ENCODE measurements at places on chromosomes 11 and 22. TPM values are rescaled to one million over a fixed set of nuclear protein-coding genes. Genes with fewer than 3 reads are reported as not detected.

Gene MYRF
- 0.27 TPM for total RNA-seq

- no peak for DNase-seq
These were observed 15.4 kb downstream of the XRCC6 start for GRCh38 chr22:41636467-41636866.

- no peak for DNase-seq
These were observed 2.0 kb upstream of the ZNF195 start for GRCh38 chr11:3380706-3381545.

DNA sequence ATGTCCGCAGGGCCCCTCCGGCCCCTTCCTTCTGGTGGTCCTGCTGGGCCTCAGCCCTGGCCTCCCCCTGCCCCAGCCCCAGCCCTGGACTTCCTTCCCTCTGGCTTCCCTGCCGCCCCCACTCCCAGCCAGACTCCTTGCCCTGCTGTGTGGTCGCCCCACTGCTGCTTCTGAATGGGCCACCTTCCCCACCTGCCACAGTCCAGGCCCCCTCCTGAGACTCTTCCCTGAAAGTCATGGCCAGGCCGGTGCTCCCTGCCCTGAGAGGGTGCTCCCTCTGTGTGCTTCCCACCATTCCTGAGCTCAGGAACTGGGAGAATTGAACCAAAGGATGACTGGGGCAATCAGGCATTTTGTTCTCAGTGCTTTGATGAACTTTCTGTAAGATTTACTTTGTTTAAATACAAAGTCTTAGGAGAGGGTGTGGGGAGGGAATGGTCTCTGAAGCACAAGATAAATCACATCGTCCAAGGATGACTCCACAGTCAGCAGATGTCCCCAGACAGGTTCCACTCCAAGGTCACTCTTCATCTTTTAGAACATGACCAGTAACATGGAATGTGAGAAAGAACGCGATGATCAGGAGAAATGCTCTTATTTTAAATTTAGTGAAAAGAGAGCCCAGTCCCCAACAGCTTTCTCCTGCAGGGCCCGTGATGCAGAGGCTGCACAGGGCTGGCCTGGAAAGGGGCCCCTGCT, 774 bp downstream of the APOBEC3D start:
- no peak for DNase-seq

DNA sequence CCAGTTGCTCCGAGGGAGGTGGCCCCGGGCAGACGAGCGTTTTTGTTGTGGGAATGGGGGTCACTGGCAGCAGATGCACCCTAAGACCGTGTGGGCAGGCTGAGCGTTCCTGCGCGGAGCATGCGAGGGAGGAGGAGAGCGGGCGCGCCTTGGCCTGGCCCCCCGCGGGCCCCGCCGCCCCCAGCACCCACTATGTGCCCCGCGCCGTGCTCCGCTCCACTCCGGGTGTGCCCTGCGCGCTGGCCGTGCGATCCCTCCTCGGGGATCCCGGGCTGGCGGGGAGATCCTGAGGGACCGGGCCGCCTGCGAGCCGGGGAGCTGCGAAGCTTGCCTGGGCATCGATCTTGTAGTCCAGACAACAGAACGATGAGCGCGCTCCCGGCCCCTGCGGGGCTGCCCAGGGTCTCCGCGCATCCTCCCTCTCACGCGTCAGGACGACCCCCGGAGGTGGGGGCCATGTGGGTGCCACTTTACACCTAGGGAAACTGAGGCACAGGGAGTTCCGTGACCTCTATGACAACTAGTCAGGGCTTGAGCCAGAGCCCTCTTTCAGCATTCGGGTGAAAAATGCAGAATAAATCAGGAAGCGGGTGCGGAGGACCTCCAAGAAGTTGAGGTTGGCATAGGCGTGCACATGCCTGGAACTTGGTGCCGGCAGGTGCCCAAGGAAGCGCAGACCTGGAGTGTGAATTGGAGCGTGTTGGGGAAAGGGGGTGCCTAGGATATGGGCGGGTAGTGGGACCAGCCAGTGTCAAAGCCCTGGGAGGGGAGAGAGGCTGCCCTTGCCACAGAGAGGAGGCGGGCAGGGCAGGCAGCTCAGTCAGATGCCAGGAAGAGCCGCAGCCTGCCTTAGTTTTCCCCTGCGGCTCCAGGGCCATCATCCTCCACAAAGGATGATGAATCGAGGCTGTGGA, 1.3 kb upstream of the KMT5B start:
- no peak for DNase-seq

DNA sequence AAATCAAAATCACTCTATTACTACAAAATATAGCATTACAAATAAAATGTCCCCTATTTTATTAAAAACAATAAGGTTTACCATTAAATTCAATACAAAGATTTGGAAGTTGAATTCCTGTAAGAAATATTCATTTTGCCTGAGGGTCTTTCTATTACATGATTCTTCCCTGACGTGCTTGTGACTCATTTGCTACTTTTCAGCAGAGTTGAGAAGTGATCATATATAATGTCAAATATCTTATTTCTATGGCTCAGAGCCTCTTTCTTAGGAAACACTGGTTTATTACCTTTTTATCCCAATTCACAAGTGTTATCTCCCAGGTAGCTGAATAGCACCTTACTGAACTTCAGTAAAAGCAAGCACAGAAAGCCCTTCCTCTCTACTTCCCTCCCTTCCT, 65.2 kb upstream of the CNTN5 start:
- no peak for DNase-seq

- DNase-seq: no peak
These were observed 2.2 kb upstream of the BPIFC start for GRCh38 chr22:32466496-32466895.

Gene SAA1
- total RNA-seq: 1.5 TPM

DNA sequence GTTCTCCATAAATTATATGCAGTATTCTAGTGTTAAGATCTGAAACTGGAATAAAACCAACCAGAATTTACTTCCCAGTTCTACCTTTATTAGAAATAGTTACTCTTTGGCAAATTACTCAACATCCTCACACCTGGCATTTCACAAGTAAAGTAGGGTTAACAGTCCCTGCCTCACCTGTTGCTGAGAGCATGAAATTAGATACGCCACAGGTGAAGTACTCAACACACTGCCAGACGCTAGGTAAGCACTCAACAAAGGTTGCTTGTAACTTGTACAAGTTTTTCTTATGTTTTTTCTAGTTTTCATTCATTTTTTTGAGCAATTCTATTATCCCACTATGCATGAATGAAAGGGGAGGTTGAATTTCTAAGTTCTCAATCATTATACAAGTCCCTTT, 267.6 kb upstream of the ARHGAP42 start:
- no peak for DNase-seq

Gene CASP4
- total RNA-seq: 17.1 TPM

- no peak for DNase-seq
These were observed 15.9 kb upstream of the NFRKB start for GRCh38 chr11:129911298-129911697.

GRCh38 chr11:105906517-105906916, 115.5 kb downstream of the MSANTD4 start:
- no peak for DNase-seq

DNA sequence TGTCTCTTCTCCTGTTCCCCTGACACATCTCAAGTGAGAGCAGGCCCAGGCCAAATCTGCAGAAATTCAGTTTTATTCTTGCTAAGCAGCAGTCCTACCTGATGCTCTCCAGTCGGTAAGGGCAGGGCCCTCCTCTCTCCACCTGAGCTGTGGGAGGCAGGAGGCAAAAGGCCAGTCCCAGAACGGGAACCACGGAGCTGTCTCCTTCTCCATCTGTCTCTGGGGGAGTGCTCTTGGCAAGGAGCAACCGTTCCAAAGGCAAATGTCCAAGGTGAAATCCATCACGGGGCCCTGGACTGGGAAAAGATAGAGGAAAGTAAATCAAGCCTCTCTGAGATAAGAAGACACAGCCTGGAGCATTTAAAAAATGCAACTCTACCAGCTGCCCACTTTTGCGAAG, 65.2 kb upstream of the CDON start:
- DNase-seq: no peak

Gene ESAM
- 50.2 TPM for total RNA-seq

DNA sequence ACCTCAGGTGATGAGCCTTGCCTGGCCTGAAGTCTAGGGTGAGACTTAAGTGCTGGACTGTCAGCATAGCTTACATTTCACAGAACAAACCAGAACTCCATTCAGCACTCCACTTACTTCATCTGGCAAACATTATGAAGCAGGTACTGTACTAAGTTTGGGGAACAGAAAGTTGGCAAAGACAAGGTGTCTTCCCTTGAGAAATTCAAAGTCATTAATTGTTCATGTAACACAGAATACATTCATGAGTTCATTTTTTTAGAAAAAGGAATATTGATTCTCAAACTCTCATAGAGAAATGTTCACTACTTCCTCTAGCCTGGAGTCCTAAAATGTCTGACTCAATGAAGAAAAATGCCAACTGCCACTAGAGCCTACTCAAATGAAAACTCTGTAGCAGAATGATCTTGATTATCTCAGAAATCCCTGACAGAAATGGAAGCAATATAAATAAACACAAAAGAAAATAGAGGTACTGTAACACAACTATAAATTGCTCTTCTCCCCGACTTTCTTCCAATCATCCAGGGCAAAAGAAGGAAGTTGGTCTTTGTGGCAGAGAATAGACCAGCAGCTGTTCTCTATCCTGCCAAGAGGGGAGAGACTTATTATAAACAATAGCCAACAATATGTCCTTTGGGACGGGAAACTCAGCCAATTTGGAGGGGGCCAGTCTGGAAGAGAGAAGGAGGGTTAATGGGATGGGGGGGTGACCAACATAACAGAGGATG, 129.2 kb upstream of the MTMR2 start:
- no peak for DNase-seq

DNA sequence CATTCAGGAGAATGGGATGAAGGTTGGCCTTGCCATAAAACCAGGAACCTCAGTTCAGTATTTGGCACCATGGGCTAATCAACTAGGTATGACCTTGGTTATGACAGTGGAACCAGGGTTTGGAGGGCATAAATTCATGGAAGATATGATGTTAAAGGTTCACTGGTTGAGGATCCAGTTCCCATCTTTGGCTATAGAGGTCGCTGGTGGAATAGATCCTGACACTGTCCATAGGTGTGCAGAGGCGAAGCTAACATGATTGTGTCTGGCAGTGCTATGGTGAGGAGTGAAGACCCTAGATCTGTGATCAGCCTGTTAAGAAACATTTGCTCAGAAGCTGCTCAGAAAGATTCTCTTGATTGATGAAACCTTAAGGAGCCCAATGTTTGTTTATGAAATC, 5.7 kb downstream of the NF2 start:
- no peak for DNase-seq

- DNase-seq: peak; percentile 67
These were observed 8.3 kb downstream of the SLC37A2 start for GRCh38 chr11:125071435-125071834.

DNA sequence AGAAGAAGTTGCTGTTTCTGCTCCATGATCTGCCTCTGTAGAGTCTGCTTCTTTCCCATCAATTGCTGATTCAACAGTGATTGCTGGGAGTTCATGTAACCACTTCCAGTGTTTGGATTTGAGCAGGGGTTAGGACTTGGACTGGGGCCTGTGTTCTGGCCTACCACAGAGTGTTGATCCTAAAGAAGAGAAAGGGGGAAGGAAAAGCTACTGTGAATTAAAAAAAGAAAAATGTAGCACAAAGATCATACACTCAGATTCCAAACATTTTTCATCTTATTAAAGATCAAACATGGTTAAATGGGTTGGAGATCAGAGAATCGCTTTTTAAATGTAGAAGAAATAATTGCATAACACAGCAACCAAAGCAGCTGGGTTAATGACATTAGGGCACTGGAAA, 67.6 kb upstream of the MTMR2 start:
- no peak for DNase-seq

GRCh38 chr22:29704528-29705285, 15.1 kb upstream of the CABP7 start:
- no peak for DNase-seq

Gene PRG3
- total RNA-seq: not detected

Gene FAM227A
- 0.46 TPM for total RNA-seq

Gene UCP3
- total RNA-seq: 0.54 TPM

DNA sequence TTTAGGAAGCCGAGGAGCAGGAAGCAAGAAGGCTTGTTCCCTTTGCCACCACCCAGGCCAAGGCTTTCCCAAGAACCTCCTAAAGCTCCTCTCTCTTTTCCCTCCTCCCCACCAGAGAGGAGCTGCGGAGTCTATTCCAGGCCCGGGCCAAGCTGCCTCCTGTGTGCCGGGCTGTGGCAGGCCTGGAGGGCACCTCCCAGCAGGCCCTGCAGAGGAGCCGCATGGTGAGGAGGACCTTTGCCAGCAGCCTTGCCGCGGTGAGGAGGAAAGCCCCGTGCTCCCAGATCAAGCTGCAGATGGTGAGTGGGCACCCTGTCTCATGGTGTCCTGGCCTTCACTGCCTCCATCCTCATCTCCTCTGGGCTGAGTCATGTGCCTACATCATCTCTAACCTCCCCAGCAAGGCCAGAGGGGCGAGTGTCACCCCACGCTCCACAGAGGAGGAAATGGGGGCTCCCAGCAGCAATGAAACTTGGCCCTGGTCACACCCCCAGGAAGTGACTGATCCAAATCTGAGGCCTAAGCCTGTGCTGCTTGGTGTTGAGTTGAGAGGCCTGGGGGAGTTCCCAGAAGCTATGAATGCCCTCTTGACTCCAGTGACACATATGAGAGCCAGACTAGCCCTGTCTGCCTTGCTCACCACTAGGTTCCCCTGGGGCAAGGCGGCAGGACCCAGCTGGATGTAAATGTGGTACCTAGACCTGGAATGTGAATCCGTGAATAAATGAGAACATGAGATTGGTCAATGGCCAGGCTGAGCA, 104.2 kb downstream of the MYO18B start:
- no peak for DNase-seq

DNA sequence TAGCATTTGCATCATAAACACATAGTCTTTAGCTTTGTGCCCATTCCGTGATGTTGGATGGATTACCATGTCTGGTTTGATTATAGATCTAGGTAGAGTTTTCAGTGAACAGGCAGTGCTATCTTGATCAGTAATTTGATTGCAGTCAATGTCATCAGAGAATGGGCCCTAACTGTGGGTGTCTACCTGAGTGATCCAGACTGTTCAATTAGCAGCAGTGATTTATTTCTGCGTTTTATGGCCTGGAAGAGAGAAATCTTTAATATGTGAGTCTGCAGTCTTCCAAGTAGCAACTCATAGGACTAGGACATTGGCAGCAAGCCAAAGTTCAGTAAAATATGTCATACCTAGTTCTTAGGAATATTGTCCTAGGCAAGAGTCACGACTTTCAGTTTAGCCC, 80.3 kb downstream of the CASP12 start:
- DNase-seq: no peak

GRCh38 chr11:8811571-8811970, 99.4 kb upstream of the AKIP1 start:
- DNase-seq: no peak

GRCh38 chr11:76062733-76063132, 143.6 kb downstream of the WNT11 start:
- DNase-seq: no peak

DNA sequence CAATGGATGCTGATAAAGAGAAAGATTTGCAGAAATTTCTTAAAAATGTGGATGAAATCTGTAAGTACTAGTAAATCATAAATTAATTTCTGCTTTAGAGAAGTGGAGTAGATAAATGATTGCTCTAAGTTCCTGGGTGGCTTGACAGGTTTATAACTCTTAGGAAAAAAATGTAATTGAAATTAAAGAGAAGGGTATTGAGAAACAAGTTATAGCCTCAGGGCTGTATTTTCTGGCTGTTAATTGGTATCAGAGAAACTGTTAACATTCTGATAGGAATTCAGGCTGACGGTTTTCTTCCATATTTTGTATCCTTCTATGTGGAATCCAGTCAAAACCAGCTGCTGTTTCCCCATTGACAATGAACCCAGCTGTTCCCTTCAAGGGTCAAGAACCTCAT, 1.9 kb downstream of the TTC12 start:
- no peak for DNase-seq

- no peak for DNase-seq
These were observed 102.1 kb downstream of the NECTIN1 start for GRCh38 chr11:119626871-119627270.

GRCh38 chr11:93694109-93694508, 32.6 kb downstream of the CEP295 start:
- DNase-seq: no peak
